ENCODE measurements at places on chromosomes 2 and 18.

DNA sequence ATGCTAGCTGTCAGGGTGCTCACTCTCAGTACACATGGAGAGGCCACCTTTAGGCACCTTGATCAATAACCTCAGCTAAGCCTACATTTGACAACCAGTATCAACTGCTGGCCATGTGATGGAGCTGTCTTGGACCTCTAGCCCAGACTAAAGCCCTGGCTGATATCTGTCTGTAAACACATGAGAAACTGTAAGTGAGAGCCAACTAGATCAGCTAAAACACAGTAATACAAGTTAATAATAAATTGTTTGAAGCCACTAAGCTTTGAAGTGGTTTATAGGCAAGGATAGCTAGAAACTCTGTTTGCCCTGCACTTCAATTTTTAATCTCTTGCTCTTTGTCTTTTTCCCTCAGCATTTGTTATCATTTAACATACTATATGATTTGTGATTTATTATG is 407.1 kb downstream of the SPAG16 start:
- no peak for DNase-seq

DNA sequence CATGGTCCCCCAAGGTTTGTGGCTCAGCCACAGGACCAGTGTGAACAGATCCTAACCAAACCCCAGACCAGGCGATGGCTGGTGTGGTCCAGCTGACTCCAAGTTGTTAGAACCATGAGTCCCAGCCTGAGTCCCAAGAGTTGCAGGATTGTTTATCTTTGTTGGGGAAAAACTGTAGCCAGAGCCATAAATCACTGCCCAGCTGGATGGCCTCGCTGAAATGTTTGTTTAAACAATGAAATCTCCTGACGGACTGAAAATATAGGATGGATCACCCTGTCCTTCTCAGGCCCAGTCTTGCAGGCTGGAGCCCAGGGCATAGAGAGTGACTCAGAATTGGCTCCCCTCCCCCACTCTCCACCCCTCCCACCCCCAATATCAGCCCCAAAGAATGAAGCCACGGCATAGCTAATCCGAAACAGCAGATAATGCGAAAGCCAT is 36.4 kb downstream of the PKDCC start:
- DNase-seq: no peak

DNA sequence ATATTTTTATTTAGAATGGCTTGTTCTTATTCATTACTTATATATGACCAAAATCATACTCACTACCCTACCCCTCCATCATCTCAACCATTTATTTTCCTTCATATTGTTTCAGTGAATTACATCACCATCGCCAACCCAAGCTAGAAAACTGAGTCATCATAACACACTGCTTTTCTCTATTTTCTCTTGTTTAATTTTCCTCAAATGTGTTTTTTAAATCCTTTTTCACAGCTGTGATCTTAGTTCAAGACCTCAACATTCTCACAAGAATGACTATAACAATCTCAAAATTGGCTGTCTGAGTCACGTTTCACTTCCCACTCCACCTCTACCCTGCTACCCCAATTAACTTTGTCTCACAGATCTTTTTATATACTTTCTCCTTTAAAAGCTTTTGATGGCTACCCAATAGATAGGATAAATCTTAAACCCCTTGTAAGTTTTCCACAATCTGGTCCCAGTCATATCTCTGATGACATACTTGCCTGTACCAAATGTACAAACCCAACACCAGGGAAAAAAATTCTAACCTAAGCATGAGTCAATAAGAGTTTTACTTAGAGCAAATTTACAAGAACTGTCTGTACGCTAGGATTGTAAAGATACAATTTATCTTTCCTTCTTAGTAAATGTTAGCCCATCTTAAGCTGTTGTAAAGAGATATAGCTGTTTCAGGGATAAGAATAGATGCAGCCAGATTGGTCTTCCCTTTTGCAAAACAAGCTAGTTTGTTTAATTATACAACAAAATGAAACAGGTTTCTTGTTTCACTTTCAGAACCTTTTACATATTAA is 635.1 kb upstream of the SLC39A10 start:
- DNase-seq: no peak

DNA sequence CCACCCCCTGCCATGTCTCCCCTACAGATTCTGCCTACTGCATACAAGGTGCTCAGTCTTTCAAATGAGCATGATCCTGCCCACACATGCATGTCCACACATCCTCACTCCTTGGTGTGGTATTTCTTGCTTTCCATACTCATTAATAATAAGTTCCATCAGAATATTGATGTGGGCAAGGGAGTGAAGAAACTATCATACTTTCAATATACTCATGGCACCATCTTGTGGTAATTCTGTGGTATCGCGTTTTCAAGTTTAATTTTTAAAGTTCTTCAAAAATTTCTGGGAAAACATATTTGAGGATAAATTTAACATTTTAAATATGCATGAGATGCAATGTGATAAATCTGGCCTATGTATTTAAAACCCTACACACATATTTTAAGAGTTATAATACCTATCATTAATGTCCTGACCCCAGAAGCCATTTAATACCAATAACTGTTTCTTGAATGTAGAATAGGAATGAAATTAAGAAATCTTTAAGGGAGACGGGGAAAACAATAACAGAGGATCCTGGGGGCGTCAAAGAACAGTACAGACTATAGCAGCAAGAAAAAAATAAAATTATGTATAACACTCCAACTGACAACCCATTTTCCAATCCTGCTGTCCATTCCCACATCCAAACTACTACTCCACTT is 110.1 kb downstream of the ZNF385B start:
- DNase-seq: no peak

DNA sequence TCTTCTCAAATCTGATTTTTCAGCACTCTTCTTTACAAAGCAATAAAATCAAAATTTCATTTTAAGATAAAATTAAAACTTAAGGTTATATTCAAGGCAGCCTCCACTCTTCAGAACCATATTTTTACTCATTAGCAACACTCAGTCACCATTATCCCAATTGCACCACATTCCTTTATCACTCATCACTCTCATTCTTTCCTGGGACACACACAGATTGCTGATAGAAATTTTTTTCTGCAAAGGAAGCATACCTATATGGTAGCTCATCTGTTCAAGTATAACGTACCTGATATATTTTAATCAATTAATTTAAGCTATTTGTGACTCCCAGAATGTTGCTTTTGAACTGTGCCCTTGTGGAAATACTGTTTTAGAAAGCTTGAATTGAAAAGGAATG is 1559.3 kb upstream of the ZEB2 start:
- DNase-seq: no peak

DNA sequence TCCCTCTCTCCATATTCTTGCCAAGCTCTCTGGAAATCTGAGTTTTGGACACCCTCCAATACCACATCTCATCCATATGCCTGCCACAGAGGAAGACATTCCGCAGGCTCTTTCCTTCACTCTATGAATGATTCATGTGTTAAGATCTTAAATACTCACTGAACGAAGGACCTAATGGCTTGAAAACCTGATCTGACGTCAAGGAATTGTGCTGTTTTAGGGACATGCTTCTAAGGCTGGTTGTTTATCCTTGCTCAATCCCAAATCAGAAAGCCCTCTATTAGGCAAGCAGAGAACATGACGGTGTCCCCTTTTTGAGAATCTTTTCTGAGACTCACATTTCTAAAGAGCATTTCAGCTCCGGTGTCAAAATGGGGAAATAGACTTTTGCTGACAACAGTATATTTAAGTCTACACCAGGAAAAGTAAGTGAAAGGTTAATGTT is 83.7 kb upstream of the GALNT5 start:
- DNase-seq: no peak

DNA sequence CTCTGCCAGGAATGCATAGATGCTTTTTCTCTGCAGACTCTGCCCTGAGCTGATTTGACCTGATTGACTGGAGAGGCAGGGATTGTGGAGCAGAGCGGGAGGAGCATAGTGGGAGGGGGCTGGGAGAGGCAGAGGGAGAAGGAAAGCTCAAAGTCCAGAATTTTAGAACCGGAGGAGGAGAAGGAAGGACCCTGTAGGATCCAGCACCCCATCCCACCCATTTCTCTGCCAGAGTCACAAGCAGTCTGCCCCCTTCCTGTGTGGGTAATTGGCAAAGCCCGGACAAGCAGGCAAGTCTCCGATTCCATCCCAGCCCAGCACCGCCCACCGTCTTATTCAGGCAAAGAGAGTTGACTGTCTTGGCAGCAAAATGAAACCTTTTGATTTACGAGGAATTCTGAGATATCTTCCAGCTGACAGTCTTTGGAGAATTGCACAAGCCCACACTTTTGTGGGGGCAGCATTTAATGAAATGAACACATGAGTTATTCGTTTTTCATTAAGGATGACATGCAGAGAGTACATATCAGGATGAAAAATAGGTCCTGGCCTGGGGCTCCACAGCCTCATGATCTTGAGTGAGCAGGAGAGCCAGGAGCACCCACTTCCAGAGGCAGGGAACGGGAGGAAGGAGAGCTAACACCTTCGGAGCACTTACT is 103.1 kb downstream of the MCFD2 start:
- no peak for DNase-seq

DNA sequence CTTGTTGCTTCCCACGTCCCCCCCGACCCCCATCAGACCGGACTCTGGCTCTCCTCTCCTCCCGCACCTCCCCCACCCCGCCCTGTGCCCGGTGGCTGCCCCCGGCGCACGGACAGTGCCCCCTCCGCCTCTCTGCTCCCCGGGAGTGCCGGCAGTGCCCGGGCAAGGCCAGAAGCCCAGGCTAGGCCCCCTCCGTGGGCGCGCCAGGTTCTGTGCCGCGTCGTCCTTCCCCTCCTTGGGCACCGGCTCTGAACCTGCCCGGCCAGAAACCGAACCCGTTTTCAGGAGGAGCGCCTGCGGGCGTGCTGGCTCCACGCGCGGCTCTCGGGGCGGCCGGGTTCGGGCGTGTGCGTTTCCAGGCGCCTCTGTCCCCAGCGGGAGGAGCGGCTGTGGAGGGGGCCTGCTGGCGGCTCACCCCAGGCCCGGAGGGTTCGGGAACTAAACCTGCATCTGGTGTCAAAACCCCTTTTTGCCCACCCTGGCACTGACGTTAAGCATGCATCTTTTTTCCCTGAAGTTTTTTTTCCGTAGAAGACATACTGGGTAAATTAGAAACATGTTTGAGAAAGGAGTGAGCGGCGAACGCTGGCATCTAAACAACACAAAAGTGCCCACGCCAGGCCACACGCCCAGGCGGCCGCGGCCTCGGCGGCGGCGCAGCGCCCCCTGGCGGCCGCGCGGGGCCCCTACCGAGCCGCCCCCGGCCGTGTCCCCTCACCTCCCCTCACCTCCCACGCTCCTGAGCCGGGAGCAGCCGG is 123.9 kb upstream of the SLC1A4 start:
- DNase-seq: peak; percentile 71

DNA sequence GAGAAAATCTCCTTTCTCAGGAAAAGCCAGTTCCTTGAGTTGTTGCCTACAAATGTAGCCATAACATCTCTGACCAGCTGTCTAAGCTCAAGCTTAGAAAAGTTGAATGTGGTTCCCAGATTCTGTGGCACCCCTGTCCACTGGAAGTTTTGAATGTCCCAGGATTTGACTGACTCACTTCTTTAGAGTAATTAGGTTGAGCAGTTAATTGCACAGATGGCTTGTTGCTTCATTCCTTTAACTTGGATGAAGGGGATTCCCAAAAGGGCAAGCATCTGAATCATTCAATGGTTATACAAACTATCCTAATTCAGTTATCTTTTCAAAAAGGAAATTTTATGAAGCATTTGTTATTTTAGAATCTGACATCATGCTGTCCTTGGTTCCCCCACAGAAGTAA is 374.7 kb downstream of the LNPK start:
- no peak for DNase-seq

DNA sequence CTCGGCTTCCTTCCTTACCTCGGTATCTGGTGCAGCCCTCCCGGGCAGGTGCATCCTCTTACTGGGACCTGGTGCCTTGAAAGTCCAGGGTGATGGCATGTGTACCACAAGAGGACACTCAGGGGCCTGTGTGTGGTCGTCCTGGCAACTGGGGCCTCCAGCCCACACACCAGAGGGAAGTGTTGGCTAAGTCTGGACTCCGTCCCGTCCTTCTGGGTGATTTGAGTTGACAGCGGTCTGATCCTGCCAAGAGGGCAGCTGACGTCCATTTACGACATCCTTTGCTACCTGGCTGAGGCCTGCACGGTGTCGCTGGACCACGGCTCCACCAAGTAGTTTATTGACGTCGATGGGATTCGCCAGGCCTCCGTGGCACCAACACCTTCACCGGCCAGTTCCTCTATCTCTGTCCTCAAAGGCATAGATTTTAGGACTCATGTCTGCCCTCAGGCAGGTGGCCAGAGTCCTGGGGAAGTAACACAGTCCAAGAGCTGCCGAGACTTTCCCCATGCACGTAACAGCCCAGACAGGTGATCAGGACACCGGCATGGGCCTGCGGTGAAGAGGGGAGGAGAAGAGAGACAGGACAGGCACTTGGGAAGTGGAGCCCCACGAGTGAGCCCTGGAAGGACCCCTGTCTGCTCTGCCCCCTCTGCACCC is 186.0 kb upstream of the HDAC4 start:
- no peak for DNase-seq

- DNase-seq: no peak
Measured at GRCh38 chr2:194567661-194568017, 1089.4 kb upstream of the SLC39A10 start.

DNA sequence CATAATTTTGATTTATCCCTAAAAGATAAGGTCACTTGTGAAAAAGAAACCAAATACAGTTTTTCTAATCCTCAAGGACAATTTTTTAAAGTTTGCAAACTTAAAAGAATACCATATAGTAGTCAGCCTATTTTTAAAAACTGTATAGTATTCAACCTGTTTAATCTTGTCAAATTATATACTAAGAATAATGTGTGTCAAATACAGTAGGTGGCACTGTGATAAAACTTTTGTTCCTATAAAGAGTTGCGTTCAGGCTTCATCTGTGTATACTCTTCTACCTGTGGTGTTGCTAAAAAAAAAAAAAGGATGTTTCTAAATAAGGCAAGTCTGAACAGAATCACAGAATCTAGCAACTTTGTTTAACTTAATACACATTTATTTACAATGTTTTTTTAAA is 68.6 kb downstream of the CCDC138 start:
- no peak for DNase-seq

DNA sequence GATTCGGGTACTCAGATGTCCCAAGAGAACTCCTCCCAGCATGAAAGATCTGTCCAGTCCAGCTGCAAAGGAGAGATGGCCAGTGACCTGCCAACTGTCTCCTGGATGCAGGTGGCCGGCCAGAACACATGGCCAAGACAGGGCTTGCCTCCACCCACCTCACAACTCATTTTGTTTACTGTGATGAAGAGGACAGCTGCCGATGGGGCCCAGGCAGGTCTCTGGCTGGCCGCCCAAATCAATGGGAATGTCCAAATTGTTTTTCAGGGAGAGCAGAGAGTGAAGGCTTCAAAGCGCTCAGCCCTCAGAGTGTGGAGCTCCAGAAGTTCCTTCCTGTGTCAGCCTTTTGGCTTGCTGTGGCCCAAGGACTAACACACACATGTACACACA is 41.9 kb downstream of the FOSL2 start:
- no peak for DNase-seq

GRCh38 chr18:51425889-51426288 is 228.4 kb upstream of the MEX3C start:
- DNase-seq: peak; percentile 24

- DNase-seq: no peak
Measured at GRCh38 chr2:31134480-31134879, 3.8 kb downstream of the GALNT14 start.

Data from stimulated activated CD8-positive, alpha-beta memory T cell treated with anti-CD3 and anti-CD28 coated beads, Interleukin-4, amount 100 ng/mL, for 48 hours (primary cell).